ENCODE measurements at places on chromosomes 1 and 21.
A peak's percentile ranks its signal among the peaks of the same experiment; 100 is the strongest.

- DNase-seq, result no peak
These were observed 82.1 kb downstream of the DAB1 start for GRCh38 chr1:57341721-57342120.

DNA sequence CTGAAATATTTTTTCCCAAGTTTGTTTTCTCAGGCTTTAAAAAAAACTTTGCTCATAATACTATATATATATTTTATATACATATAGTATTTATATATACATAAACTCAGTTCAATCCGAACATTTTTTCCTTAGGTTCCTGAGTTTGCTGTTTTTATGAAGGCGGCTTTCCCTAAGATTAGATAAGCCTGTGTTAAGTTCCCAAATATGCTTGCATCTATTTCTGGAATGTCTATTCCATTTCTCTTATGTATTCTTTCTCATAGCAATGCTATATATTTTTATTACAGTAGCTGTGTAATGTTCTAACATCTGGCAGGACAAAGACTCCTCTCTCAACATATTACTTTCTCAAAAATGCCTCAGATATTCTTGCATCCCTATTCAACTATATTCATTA lies 45.9 kb downstream of the ADSS2 start:
- no peak for DNase-seq

GRCh38 chr1:55542901-55543504 lies 327.8 kb upstream of the USP24 start:
- DNase-seq, result peak; percentile 18

- DNase-seq, result no peak
These were observed 28.6 kb upstream of the OPRD1 start for GRCh38 chr1:28783363-28783762.

GRCh38 chr1:11023201-11023600 lies 10.7 kb downstream of the TARDBP start:
- no peak for DNase-seq

- DNase-seq, result no peak
These were observed 792.3 kb upstream of the ADAMTS5 start for GRCh38 chr21:27759091-27759659.

All from HFFc6 (cell line).